ENCODE measurements at places on chromosomes 12 and 14.
A peak's percentile ranks its signal among the peaks of the same experiment; 100 is the strongest.

DNA sequence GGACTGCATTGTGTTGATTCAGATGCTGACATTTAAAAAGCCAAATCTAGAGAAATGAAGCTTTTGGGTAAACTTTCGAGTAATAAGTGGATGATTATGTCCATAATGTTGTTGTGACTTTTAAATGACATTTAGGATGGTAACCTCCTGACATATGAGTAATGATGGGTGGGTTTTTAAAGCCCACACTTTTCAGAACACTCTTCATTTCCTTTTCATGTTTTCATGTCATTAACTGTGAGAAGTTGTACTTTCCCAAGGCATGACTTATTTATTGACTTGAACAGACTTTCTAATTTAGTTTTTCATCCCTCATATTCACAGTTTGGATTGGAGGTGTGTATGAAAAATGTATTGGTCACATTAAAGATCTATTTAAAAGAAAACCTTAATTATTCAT, 35.5 kb downstream of the RGS6 start:
- DNase-seq: no peak

DNA sequence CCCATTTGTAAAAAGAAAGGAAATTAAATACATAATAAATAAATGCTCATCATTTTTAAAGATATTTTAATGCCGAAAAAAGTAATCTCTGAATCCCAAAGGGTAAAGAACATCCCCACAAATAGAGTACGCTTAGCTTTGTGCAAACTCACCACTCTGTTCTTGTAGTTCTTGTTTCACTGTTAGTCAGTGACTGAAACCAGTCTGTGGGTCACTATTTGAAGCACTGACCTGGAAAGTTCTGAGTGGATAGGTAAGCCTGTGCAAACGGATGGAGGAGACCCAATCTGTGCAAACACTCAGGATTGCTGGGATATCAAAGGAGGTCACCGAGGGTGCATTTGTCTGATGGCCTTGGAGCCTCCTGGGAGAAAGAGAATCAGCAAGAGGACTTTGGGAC, 68.1 kb upstream of the TSPAN11 start:
- DNase-seq: peak; percentile 40

GRCh38 chr12:54136844-54137580, 51.8 kb downstream of the SMUG1 start:
- DNase-seq: no peak

- no peak for DNase-seq
Measured at GRCh38 chr12:67759829-67760228, 111.3 kb downstream of the DYRK2 start.

- DNase-seq: peak; percentile 78
Measured at GRCh38 chr12:2959505-2960389, 550 bp downstream of the TEAD4 start.

- no peak for DNase-seq
Measured at GRCh38 chr14:83594874-83595273, 1935.1 kb upstream of the FLRT2 start.

DNA sequence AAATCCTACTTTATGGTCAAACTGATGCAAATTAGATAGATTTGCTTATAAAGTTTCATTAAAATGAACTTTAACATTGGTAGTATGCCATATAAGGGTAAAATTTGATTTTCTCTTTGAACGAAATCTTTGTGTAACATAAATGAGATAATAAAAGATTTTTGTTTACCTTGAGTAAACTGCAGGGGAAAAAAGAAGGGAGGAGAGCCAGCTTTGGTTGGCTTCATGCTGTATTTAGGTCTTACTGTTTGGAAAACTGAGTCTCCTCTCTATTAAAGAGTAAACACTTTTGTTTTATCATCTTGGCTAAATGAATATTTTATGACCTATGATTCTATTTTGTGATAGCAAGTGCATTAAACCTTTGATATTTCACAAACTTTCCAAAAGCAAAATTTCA, 267.6 kb downstream of the IPO8 start:
- no peak for DNase-seq

- DNase-seq: no peak
Measured at GRCh38 chr14:68553311-68553710, 239.6 kb downstream of the ZFP36L1 start.

GRCh38 chr14:20499108-20499507, 6.2 kb upstream of the RNASE10 start:
- DNase-seq: no peak

GRCh38 chr12:49537752-49538509, 899 bp upstream of the KCNH3 start:
- DNase-seq: peak; percentile 57

DNA sequence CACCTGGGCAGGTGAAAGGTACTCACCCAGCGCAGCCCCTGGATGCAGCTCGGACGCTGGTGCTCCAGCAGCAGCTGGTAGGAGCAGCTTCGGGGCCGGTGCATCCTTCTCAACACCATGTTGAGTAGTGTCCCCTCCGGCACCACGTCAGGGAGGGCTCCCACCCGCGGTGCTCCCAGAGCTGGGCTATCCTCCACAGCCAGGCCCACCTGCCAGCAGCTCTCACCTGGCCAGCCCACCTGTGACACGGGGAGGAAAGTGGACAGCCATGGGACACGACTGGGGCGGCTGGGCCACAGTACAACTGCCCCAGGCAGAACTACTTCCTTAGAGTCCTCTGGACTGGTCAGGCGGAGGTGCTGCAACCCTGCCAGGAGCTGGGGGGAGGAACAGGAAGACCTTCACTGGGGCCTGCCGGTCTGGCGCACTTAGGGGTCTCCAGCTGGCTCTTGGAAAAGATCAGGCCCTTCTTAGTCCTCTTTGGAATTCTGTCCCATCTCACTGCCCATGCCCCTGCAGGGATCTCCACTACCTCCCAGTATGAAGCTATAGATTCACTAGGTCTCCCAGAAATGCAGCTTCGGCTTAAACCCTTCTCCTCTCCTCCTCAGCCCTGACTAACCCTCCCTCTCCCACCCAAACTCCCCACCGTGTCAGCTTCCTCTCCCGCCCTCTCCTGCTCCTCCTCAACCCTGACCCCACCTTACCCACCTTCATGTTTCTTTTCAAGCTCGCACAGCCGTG, 668 bp downstream of the RAPGEF3 start:
- no peak for DNase-seq

GRCh38 chr14:56896922-56897321, 86.6 kb upstream of the OTX2 start:
- no peak for DNase-seq

- no peak for DNase-seq
Measured at GRCh38 chr14:26078561-26078960, 519.3 kb downstream of the NOVA1 start.

GRCh38 chr14:28243600-28243999, 523.0 kb upstream of the FOXG1 start:
- DNase-seq: no peak

- DNase-seq: no peak
Measured at GRCh38 chr12:72505227-72505626, 233.1 kb downstream of the TRHDE start.

DNA sequence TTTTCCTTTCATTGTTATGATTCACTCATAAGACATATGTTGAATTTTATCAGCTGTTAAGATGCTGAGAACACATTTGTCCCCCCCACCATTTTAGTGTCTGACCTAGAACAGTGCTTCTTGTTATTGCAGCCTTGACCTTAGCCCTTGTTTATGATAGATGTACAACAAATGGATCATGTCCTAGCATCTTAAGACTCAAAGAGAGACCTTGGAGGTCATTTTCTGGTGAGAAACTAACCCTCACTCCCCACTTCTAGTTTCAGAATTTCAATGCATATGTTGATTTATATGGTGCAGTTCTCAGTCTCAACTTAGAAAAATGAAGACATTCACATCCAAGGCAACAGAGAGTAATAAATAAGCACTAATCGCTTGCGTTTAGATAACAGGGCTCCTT, 391.2 kb downstream of the AEBP2 start:
- peak; percentile 35 for DNase-seq

- peak; percentile 30 for DNase-seq
Measured at GRCh38 chr12:101877806-101878242, 444 bp downstream of the DRAM1 start.

- no peak for DNase-seq
Measured at GRCh38 chr12:26606911-26607310, 226.1 kb downstream of the ITPR2 start.

GRCh38 chr12:93943780-93944179, 204.6 kb upstream of the PLXNC1 start:
- no peak for DNase-seq

DNA sequence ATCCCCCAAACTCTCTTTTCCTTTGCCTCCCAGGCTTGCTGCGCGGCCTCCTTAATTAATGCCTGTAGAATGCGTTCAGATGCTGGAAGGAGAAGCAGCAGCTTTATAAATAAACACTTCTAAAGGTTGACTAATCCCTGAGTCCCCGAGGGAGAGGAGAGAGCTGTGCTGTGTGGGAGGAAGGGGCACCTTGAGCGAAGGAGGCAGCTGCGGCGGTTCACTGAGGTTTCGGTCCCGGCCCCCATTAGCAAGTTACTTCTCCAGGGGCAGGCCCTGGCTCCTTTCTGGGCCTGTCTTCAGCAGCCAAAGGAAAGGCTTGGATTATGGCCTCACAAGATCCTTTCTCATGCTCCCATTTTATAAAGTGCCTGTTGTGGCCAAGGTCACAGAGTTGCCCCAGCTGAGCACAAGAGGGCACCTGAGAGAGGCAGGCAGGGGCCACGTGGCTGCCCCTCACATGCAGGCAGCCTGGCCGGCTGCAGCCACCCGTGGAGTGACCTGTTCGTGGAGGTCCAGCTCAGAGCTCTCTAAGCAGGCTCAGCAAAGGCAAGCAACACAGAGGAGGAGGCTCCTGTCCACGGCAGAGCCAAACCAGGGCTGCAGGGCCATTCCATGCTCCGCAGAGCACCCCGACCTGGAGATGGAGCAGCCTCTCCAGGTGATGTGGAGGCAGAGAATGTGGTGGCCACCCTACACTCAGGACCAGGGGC, 15.0 kb upstream of the CACNA2D4 start:
- DNase-seq: peak; percentile 74

DNA sequence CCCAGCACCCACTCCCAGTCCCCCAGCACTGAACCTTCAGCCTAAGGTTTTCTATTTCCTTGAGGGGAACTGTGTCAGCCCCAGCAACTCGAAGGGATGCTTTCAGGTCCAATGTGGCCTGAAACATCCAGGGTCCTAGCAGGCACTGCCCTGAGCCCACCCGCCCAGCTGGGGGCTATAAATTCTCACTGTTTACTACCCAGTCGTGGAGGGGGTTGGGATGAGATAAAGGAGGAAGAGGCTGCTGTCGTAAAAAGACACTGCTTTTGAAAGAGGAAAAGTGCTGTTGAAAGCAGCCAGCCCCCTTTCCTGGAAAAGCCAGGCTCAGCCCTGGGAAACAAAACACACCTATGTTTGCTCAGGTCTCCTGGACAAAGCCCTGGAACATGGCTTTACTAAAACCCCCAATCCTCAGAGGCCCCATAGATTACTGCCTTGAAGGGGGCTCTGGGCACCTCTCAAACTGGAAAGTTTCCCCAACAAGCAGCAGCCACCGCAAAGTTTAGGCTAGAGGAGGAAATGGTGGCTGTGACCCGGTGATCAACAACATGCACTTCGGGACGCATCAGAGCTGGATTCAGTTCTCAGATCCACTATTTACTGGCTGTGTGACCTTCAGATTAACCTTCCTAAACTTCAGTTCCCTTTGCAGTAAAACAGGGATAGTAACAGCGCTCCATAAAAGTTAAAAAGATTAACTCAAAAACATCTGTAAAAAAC, 51.0 kb downstream of the ACTN1 start:
- DNase-seq: no peak

DNA sequence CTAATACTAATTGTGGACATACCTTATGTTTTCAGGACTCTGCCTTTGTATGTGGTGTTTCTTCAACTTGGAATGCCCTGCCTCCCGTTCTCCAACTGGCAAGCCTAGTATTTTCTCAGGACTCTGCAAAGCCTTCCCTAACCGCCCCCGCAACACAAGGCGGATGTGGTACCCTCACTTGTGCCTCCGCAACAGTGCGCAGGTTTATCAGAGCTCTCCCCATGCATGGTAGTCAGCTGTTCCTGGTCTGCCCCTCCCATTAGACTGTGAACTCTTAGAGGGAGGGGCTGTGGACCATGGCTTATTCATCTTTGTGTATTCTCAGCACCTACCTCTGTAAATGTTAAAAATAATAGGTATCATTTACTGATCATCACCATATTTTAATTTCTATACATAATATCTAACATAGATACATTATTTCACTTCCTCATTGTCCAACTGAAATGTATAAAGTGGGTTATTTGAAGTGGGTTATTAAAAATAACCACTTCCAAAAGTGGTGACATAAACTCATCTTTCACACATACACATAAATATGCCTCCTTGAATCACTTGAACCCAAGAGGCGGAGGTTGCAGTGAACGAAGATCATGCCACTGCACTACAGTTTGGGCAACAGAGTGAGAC, 9.0 kb downstream of the LPAR5 start:
- DNase-seq: no peak

DNA sequence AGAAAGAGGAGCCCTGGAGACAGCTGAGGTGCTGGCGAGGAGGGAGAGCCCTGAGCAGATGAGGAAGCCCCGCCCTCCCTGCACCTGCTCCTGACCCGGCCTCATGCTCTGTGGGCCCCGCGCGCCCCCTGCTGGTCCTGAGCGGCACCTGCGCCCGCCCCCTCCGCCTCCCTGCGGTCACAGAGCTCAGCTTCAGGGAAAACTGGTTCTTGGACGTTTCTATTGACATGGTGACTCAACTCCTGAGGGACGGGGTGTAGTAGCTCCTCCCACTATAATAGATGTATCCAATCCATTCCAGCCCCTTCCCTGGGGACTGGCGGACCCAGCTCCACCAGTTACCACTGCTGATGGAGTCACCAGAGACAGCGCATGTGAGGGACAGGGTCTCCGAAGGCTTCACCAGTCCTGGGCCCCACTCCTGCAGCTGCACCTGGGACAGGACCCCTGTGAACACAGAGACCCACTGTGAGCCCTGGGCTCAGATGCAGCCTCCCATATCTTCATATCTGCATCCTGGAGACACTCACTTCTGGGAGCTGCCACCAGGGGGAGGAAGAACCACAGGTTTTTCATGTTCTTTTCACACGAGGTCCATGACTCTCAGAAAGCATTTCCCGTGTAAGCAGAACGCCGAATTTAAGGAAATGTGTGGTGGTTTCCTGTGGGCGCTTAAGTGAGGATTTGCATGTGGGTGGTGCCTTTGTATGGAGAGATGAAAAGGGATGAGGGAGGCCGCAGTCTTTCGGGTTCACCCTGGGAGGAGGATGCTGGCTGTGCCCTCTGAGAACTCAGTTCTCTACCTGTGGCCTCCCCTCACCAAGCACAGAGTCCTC, 1346.4 kb downstream of the TMEM121 start:
- DNase-seq: peak; percentile 54

DNA sequence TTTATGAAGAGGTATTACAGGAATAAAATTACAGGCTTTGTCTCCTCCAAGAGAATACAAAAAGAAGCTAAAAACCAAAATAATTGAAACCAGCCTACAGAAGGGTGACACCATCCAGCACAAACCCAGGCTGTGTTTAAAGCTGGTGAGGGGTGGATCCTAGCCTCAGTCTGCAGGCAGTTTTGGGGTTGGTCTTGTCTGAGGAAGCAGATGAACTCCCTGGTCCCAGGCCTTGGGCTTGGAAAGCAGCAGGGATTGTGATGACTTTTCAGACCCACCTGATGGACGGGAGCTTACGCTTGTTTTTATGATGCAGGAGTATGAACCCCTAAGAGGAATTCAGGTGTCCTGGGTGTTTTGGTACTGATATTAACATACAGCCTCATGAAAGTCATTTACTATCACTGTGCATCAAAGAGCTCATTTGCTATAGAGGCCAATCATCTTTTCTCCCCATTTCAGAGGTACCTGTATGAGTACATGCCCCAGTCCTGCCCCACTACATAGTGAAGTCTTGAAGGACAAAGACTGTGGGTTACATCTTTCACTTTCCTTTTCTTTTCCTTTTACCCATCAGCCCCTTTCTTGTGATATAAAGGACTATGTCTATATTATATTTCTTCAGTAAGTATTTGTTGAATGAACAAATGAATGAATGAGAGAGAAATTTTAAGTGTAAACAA, 18.1 kb downstream of the PRICKLE1 start:
- no peak for DNase-seq
